ENCODE measurements at places on chromosomes 3 and 15. TPM values are rescaled to one million over a fixed set of nuclear protein-coding genes. Genes with fewer than 3 reads are reported as not detected.

Gene H1-8
- total RNA-seq: not detected

Gene SLC49A4
- 24.1 TPM for total RNA-seq

Gene SLCO2A1
- total RNA-seq: under 0.01 TPM

DNA sequence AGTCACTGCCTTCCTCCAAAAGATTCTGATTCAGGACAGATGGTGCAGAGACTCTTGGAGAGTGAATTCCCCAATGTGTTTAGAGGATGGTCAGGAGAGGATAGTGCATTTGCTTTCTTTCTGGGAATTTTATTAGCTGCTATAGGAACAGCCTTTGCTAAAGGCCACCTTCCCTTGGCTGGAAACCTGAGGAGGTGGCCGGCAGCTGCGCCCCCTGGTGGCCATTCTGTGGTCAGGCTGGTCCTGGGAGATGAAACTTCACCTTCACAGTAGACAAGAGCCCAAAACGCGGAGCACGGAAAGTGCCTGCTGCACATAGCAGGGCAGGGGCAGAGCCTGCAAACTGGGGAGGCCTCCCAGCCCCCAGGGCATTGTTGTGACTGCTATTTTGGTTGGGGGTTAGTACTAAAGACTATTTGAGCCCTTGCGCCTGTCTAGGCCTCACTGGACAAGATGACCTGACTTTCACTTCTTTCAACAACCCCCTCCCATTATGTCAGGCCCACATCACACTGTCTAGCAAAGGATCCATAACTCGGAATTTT is 34.3 kb downstream of the SEC22C start:
- peak; percentile 57 for DNase-seq

DNA sequence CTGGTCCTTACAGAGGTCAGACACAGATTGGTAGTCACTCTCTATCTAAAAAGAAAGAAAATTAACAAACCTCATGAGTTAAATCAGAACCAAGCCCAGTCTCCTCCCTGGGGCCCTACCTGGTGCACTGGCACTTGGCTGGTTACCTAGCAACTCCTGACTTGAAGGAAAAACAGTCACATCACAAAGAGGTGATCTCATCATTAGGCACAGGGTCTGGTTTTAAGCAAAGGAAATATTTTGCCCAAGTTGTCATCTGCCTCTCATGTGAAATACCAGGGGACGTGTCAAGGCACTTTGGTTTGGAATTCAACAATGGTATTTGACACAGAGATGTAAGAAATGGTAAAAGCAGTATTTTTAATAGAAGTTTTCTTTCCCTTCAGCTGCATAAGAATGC is 47.7 kb upstream of the FMN1 start:
- peak; percentile 5 for DNase-seq

- no peak for DNase-seq
These were observed 10.6 kb downstream of the TMEM158 start for GRCh38 chr3:45215466-45215865.

GRCh38 chr3:133562376-133562775 is 11.1 kb upstream of the CDV3 start:
- DNase-seq: no peak

DNA sequence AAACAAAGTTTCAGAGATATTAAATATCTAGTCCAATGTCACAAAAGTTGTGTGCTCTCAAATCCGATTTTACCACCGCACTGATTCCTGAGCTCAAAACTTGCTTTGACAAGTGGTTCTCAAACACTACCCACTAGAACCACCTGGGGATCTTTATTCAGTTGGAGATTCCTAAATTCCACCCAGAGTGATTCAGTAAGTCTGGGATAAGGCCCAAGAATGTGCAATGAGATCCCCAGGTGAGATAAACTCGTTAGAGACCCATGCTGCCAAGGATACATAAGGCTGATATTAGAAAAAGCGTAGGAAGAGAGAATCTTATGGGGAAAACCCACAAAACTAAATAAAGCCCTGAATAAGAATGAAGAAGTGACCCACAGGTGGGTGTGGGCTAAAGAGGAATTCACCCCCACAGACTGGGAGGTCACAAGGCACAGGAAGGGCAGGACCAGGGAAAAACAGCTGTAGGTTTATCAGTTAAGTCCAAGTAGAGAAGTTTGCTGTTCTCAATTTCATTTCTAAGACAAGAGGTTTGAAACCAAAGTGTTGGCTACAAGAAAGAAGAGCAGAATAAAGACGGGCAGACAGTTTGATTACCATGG is 11.5 kb upstream of the RPS17 start:
- DNase-seq: no peak

- DNase-seq: no peak
These were observed 183.7 kb downstream of the FRMD5 start for GRCh38 chr15:44011238-44011854.

DNA sequence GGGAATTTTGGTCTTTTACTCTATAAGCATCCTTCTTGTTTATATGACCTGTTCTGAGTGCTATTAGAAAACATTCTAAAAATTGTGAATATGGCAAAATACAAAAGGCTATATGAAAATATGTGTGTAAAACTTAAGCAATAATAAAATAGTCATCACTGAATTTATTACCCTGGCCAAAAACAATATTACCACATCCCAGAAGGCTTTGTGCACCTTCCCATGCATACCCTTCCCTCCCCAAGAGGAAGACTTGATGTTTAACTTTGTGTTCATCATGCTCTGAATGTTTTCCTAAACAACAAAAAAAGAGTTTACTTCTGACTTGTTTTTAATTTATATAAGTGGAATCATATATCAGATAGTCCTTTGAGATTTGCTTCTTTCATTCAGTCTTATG is 155.1 kb upstream of the TNIK start:
- peak; percentile 31 for DNase-seq

GRCh38 chr3:124621498-124621897 is 108.8 kb upstream of the UMPS start:
- no peak for DNase-seq
